ENCODE measurements at places on chromosomes 4 and X.
A peak's percentile ranks its signal among the peaks of the same experiment; 100 is the strongest.

- no peak for DNase-seq
Observed at GRCh38 chr4:132299841-132300240, 849.3 kb upstream of the PCDH10 start.

DNA sequence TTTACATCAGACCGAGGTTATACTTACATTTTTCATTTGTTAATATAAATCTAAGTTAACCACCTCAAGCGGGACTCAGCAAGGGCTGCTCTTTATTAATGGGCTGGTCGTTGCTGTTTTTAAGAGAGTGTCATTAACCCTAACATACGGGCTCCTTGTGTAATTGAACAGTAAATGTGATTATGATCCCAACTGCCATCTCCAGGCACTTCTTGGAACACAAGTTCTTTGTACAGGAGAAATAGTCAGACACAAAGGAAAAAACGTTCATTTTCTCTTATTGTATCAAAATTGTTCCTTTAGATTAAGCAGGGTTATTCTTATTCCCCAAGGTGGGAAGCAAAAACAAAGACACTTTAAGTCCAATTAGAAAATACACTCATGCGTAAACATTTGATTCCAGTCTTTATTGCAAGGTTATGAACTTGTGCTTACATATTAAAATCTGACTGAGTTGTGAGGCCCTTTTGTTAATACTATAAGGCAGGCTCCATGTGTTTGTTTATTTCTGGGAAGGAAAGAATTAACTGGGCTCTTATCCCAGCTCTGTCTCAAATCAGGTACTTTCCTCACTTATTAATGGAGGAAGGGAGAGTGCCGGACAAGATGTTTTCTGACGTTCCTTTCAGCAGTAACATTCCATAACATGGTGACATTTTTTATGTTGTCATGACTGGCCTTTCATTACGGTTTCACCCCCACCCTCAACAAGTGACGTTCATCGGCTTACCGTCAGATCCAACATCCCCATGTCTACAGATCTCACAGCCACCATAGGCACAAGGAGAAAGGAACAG is 95.9 kb downstream of the RASL11B start:
- DNase-seq: no peak

DNA sequence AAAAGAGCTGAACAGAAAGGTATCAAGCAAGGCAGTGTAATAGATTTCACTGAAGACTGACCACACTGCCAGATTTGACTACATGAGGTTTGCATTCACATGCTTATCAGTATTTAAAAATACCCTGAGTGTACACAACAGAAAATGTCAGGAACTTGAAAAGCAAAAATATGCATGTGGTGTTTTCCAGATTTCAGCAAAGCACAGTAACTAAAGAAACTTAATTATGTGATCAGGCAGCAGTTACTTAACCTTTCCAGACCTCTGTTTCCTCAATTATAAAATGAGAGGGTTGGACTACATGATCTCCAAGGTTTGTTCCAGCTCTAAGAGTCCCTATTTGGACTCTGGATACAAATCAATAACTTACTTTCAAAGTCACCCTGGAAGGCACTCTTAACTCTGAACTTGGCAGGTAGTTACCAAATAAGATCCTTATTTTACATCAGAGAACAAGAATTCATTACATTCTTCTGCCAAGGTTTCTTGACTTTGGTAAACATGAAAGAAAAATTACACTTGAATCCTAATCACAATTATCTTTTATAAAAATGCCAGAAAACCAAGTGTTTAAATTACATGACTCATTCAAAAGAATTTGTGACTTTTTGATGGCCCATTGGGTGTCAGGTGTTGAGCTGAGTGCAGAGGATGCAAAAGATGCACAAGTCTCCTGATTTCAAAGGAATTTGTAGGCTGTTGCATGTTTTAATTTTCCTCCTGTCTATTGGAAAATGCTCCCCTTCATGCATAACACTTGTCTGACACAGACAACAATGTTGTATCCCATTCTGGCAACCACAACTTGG is 241.6 kb downstream of the MGST2 start:
- no peak for DNase-seq

- no peak for DNase-seq
Observed at GRCh38 chr4:160319221-160319867, 1216.5 kb downstream of the RAPGEF2 start.

- no peak for DNase-seq
Observed at GRCh38 chr4:118981839-118982381, 93.3 kb downstream of the SYNPO2 start.

GRCh38 chr4:100187781-100188180 is 2.5 kb downstream of the DDIT4L start:
- no peak for DNase-seq

GRCh38 chr4:8345053-8345945 is 75.7 kb downstream of the HTRA3 start:
- no peak for DNase-seq

DNA sequence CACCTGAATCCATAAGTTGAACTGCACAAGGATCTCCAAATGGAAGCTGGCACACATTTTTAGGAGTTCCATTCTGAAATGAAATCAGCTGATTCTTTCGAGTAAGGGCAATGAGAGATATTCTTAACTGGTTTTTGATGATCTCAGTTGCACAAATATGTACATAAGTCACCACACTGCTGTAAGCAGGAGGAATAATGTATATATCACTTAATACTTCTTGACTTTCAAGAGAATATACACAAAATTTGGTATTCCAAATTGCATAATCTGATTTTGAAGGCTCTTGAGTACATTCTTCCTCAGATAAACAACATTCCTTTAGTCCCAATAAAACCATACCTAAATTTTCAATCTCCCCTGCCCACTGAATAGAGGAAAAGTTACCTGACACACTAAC is 8.2 kb downstream of the FANCB start:
- DNase-seq: no peak

DNA sequence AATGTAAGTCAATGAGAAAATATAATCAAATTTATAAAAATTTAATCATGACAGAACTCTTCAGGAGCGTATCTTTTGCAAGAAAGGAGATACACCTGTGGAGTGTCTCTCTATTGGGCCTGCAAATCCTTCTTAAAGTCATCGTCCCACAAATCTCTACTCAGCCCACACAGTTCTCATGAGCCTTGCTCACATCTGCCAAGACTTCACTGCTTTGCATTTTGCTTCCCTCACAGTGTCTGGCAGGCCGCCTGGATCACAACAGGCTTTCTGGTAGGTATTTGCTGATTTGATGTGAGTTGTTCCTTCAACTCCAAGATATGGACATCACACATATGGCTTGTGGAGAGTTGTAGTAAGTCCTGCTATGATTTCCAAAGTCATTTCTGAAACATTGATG is 183.1 kb upstream of the ARX start:
- DNase-seq: no peak

GRCh38 chr4:11720292-11720691 is 291.6 kb upstream of the HS3ST1 start:
- no peak for DNase-seq

DNA sequence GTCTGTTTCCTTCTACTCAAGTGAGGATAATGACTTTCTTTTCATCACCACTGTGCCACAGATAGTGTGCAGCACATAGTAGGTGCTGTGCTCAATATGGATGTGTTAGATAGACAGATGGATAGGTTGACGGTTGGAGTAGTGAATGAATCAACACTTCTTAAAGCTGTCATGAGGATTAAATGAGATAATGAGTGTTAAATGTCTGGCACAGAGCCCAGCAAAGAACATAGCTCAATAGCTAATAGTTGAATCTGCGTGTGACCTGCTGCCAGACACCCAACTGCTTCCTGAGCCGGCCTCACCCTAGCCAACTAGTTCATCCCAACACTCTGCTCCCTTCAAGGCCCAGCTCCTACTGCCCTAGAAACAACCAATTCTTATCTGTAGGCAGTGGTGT is 67.7 kb upstream of the PJA1 start:
- DNase-seq: no peak

- DNase-seq: no peak
Observed at GRCh38 chr4:40275065-40275730, 59.9 kb upstream of the CHRNA9 start.

DNA sequence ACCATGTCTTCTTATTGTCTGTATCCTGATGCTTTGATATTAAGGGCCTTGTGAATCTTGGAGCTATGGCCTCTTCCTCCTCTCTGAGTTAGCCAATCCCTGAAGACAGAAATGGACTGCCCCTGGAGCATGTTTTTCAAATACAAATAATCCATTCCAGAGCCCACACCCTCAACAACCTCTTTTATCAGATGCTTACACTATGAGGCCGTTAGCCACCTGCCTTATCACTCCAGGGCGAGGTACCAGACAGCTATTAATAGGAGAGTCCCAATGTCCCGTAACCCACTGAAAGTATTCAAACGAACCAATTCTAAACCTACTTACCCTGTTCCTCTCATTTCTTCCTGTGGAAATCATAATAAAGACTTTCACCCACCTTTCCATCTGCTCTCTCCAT is 165.0 kb downstream of the ARHGAP24 start:
- DNase-seq: no peak

DNA sequence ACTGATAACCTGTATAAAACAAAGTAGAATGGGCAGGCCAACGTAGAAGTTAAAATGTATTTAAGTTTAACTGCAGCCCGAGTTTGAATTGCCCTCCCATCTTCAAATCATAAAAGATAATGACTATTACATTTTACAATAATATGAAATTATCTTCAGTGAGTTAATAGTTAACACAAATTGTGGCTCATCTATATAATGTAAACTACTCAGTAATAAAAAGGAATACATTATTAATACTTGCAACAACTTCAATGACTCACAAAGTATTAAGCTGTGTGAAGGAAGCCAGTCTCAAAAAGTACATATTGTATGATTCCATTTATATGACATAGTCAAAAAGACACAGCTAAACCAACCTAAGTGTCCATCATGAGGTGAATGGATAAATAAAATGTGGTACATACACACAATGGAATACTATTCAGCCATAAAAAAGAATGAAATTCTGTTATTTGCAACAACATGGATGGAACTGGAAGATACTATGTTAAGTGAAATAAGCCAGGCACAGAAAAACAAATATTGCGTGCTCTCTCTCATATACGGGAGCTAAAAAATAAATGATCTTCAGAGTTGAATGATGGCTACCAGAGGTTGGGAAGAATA is 7.8 kb downstream of the PLRG1 start:
- no peak for DNase-seq

- no peak for DNase-seq
Observed at GRCh38 chrX:93259029-93259428, 414.3 kb downstream of the NAP1L3 start.

- DNase-seq: no peak
Observed at GRCh38 chrX:24774650-24775049, 80.9 kb downstream of the POLA1 start.

DNA sequence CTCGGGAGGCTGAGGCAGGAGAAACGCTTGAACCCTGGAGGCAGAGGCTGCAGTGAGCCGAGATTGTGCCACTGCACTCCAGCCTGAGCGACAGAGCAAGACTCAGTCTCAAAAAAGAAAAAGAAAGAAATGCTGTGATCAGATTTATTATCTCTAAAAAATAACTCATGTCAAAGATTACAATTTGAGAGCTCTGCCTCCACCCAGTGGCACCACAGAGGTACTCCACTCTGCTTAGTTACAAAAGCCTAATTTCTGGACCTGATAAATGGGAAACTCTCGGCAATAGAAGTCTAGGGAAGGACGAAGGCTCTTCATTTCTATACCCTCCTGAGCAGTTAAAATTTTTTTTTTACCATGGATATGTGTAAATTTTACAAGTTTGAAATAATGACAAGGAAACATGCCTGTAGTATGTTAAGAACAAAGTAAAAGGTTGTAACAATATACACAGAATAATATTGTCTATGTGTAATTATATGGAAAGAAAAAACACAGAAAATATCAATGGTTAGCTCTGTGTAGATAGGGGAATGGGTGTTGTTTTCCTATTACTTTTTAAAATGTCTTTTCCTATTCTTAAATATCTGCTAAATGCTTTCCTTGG is 149.8 kb downstream of the STIM2 start:
- peak; percentile 49 for DNase-seq

DNA sequence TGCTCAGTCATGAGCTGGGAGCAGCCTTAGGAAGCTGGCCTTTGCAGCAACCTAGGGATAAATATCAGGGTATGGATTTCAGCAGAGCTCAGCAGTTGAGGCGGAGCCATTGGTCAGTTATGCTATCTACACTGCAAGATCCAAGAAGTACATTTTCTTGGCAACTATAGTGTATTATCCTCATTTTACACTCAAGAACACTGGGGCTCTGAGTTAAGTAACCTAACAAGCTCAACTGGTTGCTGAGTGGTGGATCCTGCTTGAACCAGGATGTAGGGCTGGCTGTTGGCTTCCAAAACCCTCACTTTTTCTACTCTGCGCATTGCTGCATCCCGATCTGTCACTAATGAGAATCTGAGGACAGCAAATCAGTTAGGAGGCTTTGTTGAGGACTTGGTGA is 1.5 kb upstream of the SCARB2 start:
- no peak for DNase-seq

DNA sequence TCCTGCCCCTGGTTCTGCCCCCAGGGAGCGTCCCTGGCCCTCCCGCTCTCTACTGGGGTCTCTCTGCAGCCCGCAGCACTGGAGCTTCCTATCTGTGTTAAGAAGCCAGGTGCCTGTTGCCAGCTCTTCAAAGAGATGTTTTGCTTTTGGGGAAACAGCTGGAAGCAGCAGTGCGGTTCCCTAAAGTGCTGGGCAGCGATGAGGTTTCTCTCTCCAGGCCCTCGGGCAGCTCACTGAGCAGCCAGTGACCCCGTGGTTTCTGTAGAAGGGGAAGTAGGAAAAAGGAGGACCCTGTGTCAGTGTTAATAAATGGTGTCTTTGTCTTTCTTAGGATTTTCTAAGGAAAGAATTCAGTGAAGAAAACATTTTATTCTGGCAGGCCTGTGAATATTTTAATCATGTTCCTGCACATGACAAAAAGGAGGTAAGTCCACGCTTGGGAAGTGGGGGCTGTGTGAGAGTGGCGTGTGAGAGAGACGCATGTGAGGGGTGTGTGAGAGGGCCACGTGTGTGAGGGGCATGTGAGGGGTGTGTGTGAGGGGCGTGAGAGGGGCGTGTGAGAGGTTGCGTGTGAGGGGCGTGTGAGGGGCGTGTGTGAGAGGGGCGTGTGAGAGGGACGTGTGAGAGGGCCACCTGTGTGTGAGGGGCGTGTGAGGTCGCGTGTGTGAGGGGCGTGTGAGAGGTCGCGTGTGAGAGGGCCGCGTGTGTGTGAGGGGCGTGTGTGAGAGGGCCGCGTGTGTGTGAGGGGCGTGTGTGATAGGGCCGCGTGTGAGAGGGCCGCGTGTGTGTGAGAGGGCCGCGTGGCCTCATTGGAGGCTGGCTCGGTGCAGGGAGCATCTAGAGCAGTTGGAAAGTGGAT is 27.1 kb upstream of the HGFAC start:
- no peak for DNase-seq
